ENCODE measurements at places on chromosomes 13 and 19.

GRCh38 chr19:52922841-52923777, at the start of gene ZNF888:
ZNF888 (minus strand) TSS chr19:52923428; CDS start chr19:52917873, 5,555 bp downstream.
- peak; percentile 58 for DNase-seq

DNA sequence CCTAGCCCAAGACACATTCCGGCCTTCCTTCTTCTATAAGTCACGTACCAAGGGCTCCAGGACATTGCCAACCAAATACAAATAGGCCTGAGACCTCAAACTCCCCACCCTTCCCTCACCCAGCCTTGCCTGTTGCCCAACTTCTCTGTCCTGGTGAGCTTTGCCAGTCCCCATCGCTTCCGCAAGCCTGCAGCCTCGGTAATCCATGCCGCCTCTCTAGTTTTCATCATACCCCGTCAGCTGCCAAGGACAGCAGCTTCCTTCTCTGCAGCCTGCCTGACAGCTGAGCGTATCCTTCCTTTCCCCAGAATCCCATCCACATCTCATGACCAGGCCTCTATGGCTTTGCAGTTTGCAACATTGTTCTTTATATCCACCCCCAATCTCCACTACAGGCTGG, 36.6 kb upstream of the POMP start:
- no peak for DNase-seq

GRCh38 chr19:566403-566802, 6.0 kb upstream of the BSG start:
- no peak for DNase-seq

- DNase-seq: no peak
These were observed 4.6 kb downstream of the AXL start for GRCh38 chr19:41223431-41224234.

DNA sequence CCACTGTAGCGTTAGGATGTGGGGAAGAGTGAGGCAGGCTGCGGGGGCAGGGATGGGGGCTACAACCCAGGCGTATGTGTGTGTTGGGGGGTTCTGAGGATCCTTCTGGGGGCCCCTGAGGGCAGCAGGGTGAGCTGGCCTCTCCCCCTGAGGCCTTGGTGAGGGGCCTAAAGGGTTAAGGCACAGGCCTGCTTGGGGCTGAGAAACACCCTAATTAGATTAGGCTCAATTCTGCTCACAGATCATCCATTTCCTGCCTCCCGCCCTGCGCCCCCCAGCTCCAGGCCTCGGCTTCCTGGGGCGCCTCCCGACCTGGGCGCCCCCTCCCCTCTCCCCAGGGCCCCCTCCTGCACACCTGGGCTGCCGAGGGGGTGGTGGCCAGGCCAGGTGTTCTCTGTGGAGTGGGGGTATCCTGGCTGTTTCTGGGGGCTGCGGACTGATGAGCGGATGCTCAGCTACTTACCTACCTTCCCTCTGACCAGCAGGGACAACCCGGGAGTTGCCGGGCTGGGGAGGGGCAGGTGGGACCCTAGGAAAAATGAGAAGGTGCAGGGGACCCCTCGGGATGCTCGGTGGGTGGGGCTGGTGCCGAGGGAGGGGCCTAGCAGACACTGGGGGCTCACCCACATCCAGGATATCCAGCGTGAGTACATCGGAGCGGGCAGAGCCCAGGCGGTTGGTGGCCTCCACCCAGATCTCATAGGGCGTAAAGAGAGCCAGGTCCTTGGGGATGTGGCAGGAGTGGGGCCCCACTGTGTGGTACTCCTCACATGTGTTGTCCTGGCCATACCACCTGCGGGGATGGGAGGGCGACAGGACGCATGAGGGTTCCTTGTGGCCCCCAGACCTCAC, 8.6 kb downstream of the CRLF1 start:
- no peak for DNase-seq

- no peak for DNase-seq
These were observed 26.0 kb upstream of the GPC6 start for GRCh38 chr13:93200626-93201025.

- peak; percentile 60 for DNase-seq
These were observed 516.2 kb downstream of the MYO16 start for GRCh38 chr13:109145631-109146030.

DNA sequence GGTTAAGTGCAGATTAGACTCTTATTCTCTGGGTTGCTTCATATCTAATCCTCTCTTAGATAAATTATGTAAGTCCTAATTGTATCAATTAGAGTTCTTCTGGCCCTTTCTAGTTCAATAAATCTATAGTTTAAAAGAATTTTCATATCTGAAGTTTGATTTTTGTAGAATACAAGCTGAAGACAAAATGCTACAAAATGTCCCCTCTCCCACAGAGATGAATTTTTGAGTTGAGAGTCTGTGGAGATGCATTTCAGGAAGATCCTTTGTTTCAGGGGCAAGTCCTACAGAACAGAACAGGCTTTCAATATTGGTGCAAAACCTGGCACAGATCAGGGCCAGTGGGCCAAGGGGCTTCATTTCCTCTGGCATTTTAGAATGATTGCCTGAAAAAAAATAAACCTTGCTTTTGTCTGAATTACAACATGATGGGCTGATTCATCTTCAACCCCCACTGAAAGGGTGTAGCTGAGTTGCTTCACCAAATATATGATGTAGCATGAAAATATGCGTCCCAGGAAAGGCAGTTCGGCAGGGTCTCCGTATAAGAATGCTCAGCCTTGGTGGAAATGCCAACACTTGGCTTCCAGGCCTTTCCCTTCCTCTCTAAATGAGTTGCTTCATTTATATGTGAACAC, 6.4 kb upstream of the IPO5 start:
- no peak for DNase-seq

DNA sequence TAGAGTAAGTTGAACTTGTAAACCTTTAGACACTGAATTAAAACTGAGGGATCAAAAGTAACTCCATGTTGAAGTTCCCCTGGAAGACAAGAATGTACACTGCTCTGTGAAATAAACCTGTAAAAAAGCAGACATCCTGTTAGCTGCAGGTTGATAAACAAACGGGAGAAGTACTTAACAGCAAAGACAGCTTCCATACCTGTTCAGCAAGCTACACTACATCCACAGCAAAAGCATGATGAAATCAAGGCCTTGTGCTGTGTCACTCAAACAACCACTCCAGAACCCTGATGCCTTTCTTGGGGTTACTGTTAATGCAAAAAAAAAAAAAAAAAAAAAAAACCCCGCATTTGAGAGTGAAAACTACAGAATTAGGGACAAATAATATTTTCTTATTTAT, 20.8 kb downstream of the ANKRD10 start:
- no peak for DNase-seq

GRCh38 chr13:98919566-98919965, 58.3 kb downstream of the DOCK9 start:
- no peak for DNase-seq

DNA sequence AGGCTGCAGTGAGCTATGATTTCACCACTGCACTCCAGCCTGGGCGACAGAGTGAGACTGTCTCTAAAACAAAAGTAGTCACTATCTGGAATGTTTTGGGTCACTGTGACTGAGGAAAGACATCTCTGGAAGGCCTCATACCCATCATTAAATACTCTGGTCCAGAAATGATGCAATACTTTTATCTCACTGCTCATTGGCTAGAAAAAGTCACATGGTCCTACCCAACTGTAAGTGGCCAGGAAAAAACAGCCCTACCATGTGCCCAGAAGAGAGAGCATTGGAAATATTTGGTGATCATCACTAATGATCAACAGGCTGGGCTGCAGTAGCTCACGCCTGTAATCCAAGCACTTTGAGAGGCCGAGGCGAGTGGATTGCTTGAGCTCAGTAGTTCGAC, 29.8 kb downstream of the PNPLA6 start:
- no peak for DNase-seq

DNA sequence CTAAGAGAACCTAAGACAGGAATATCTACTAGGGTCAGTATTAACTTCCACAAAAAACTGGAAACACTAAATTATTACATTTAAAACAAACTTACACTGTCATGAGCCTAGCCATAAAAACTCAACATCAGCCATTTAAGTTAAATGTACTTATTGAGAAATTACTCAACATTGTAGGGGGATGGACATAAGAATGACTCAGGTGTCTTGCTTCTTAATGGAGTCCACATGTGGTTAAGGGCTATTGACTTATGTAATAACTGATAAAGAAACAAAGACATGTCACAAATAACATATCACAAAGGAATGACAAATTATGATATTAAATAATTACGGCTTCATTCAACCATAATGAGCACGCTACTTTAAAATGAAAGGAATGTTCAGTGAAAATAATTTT, 36.2 kb downstream of the CLDN10 start:
- no peak for DNase-seq

DNA sequence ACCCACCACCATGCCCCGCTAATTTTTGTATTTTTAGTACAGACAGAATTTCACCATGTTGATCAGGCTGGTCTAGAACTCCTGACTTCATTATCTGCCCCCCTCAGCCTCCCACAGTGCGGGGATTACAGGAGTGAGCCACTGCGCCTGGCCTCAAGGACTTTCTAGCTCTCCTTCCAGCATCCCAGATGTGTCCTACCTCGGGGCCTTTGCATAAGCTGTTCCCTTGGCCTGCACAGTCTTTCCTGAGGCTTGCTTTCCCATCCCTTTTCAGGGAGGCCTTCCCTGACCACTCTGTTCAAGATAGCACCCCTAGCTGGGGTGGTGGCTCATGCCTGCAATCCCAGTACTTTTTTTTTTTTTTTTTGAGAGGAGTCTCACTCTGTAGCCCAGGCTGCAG, 14.3 kb upstream of the BCAM start:
- no peak for DNase-seq

- DNase-seq: no peak
These were observed 42.0 kb upstream of the NFIC start for GRCh38 chr19:3324405-3324856.

DNA sequence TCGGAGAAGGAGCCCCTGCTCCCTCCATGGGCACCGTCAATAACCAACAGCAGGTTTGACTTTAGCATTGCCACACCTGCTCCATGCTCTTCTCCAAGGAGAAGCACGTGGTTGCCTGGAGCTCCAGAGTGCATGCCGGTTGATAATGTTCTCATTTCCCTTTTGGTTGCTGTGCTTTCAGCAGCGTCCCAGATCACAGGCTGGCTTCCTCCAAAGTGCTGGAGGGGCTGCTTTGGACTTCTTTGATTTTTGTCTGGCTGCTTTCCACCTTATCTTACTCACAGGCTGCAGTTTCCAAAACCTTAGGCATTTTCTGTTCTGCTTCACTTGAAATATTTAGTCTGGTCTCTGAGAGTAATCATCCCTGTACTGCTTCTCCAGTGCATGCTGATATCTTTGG, 123.8 kb upstream of the IRS2 start:
- DNase-seq: no peak

DNA sequence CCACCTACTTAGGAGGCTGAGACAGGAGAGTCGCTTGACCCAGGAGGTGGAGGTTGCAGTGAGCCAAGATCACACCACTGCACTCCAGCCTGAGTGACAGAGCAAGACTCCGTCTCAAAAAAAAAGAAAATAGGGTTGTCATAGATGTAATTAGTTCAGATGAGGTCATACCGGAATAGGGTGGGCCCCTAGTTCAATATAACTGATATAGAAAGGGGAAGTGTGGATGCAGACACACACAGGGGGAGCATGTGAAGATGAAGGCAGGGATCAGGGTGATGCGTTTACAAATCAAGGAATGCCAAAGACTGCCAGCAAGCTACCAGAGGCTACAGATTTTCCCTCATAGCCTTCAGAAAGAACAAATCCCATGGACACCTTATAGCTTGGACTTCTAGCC, 24.3 kb upstream of the EEF1AKMT1 start:
- DNase-seq: no peak

GRCh38 chr13:24997367-24997967, 98.5 kb upstream of the PABPC3 start:
- peak; percentile 40 for DNase-seq

DNA sequence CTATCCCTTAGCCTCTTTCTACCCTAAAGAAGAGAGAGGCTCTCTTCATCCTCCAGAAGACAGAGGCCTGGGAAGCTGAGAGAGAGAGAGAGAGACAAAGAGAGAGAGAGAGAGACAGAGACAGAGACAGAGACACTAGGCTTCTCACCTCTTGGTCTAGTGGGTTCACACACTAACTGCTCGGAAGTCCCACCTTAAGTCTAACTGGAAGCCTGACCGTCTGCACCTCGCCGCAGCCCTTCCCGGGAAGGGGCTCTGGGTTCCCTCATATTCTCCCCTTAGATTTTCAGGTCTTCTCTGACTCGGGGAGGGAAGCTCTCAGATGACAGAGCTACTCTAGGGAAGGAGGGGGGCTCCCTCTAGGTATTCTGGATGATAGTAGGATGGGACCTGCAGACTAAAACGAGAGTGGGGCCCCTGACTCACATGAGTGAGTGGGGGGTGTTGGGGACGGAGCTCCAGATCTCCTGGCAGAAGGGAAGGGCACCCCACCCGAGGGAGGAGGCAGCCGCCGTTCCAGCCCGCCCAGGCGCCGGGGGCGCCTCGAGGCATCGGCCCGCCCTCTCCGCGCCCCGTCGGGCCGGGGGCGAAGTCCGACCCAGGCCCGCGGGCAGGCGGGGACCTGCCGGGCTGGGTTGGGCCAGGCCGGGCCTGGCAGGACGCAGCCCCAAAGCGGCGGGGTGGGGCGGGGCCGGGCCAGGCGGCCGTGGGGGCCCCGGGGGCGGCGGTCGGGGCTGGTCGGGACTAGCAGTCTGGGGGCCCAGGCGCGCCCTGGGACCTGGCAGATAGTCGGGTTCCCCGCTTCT, 2.0 kb upstream of the JUNB start:
- no peak for DNase-seq

- no peak for DNase-seq
These were observed 2.2 kb downstream of the AKT2 start for GRCh38 chr19:40282920-40283319.

- no peak for DNase-seq
These were observed 85.2 kb downstream of the LRRC63 start for GRCh38 chr13:46296921-46297320.

DNA sequence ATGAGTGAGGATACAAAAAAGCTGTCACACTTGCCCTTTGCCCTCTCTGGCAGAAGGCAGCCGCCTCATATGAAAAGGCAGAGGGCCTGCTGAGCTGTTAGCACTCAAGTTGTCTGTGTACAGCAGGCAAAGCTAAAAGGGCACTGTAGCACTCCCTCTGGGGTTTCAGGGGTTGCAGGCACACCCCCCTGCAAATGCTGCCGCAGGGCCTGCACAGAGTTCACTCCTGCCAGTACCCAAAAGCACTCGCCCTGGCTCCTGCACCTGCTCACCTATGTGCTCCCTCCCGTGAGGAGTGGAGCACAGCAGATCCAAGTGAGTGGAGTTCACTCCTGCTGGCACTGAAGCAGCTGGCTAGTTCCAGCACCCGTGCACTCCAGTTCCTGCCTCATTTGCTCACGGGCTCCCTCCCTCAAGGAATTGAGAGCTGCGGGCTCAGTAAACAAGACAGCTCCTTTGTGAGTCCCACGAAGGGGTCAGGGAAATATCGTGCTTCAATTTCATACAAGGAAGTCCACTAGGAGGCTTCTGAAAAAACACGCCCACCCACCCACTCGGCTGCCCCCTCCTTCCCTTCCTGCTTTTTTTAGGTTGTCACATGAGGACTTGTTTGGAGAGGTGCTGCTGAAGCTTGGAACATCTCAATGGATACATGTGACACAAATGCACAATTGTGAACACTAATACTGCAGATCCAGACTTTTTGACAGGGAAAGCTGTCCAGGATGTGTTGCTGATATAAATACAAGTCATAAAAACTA, 9.9 kb upstream of the RCBTB2 start:
- DNase-seq: peak; percentile 45

All from COLO829 (cell line).